ENCODE measurements at places on chromosomes 11 and 22. TPM values are rescaled to one million over a fixed set of nuclear protein-coding genes. Genes with fewer than 3 reads are reported as not detected.

PSMD13 gene
- polyA plus RNA-seq = 174 TPM

CRYBB3 gene
- not detected for polyA plus RNA-seq

MYOD1 gene
- polyA plus RNA-seq = not detected

OR2D3 gene
- polyA plus RNA-seq = not detected

IGLL1 gene
- polyA plus RNA-seq = not detected

NFRKB gene
- 26.7 TPM for polyA plus RNA-seq

OTOG gene
- polyA plus RNA-seq = 0.08 TPM
